ENCODE measurements at places on chromosomes 2 and 18. TPM values are rescaled to one million over a fixed set of nuclear protein-coding genes. Genes with fewer than 3 reads are reported as not detected.

SRBD1 gene
- 27.8 TPM for total RNA-seq

GRCh38 chr18:11050966-11051365 lies 98.4 kb downstream of the PIEZO2 start:
- H3K4me3 ChIP-seq: no peak overlapping the region
- DNase-seq: no peak
- H3K27ac ChIP-seq: no peak overlapping the region
- H3K27me3 ChIP-seq: no peaks in the 10 kb centered on the region

DNA sequence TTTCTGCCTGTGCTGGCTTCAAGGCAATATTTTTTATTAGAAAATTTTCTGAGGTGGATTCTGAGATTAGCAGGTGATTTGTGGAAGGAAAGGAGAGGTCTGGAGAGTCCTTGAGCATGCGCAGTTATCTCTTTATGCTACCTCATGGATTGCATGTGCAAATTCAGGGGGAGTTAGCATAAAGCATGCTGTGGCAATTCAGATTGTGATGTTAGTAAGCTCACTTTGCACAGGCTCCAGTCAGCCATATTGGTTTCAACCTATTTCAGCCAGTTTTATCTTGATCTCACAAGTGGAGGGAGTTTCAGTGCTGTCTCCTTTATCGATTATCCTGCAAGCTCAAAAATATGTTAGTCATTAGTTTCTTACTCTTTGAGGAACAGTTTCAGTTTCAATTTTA lies 2012.3 kb upstream of the PIK3C3 start:
- no peaks in the 10 kb centered on the region for H3K36me3 ChIP-seq
- H3K27ac ChIP-seq: no peak overlapping the region
- no peaks in the 10 kb centered on the region for H3K4me1 ChIP-seq
- no peak overlapping the region for H3K4me3 ChIP-seq
- DNase-seq: no peak

- no peaks in the 10 kb centered on the region for H3K36me3 ChIP-seq
- H3K4me3 ChIP-seq: no peak overlapping the region
- H3K4me1 ChIP-seq: peaks cover 11% of the 10 kb centered on the region
- no peak for DNase-seq
- no peaks in the 10 kb centered on the region for H3K27me3 ChIP-seq
Observed at GRCh38 chr2:179344280-179344964, 79.8 kb upstream of the SESTD1 start.

DNA sequence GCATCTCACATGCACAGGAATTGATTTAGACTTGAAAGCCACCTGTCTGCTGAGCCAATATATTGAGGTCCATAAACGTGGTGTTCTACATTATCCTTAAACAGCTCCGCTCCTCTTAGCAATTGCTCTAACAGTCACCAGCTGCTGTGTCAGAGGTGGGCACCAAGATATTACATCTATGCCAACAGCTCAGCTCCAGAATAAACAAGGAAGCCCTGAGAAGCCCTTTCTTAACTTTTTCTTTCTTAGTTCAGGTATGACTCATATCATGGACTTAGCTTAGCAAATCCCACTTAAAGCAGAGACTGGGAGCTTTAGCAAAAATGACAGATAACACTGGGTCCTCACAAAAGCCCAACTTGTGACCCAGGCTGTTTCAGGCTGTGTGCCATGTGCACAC lies 436.6 kb downstream of the IRS1 start:
- no peak for DNase-seq
- H3K27ac ChIP-seq: no peak overlapping the region

DNA sequence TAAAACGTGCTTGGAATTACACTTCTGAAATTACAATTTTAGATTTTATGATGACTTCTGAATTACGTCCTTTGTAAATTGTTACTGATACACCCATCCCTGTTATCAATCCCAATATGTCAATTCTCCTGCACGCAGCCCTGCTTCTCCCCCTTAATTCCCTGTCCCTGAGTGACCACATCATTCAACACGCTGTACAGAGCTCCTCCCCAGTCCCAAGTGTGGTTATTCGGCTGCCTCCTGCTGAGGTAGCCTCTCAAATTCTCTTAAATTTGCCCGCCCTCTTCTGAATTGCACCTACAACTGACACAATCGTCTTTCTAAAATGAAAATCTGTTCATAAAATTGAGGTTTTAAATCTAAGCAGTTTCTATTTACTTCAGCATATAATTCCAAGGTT lies 10.1 kb downstream of the SERPINB8 start:
- H3K4me3 ChIP-seq: no peak overlapping the region
- no peaks in the 10 kb centered on the region for H3K4me1 ChIP-seq
- DNase-seq: no peak

Data from testis (tissue), 5 donors.